ENCODE measurements at places on chromosomes 2 and 18.
A peak's percentile ranks its signal among the peaks of the same experiment; 100 is the strongest.

DNA sequence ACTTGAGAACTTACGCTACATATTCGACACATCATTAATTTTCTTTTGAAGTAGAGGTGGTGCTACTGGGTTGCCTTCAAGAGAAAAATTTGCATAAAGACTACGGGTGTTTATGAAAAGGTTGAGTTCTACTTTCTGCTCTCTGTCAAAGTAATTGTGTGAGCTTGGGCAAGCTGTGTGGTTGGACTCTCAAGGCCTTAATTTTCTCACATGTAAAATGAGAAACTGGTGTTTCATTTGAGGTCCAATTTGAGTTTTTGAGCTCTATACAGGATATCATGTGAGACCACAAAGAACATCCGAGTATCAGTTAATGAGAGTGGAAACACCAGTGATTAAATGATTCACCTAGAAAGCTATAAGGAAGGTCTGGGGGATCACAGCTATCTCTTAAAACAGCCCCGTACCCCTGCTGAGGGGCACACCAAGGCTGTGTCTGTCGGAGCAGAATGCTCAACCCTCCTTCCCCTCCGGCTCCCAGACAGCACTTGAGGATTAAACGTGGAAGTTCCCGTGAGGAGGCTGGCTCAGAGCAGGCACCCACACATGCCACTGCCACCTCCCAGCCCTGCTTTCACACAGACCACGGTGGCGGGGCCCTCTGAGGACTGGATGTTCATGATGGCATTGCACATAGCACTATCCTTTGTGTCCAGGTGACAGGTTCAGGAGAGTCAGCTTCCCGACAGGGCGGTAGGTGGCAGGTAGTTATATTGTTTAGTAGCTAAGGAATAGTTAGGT lies 191.8 kb downstream of the RNF144A start:
- no peak for DNase-seq

DNA sequence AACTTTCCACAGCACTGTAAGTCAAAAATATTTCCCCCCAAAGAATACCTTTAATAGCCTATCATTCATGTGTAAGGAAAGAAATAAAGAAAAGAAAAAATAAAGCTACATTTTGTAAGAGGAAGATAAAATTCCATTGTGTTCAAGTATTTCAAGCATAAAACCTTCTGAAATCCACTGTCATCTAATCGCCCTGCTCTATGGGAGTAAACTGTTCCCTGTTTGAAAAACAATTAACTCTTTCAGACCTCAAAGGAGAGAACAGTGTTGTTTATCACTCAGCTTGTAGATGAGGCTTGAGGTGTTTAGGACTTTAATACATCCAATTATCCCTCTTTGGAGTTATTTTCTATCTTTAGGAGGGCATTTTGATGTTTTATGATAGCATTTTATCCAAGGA lies 112.2 kb upstream of the REG3G start:
- DNase-seq: no peak

DNA sequence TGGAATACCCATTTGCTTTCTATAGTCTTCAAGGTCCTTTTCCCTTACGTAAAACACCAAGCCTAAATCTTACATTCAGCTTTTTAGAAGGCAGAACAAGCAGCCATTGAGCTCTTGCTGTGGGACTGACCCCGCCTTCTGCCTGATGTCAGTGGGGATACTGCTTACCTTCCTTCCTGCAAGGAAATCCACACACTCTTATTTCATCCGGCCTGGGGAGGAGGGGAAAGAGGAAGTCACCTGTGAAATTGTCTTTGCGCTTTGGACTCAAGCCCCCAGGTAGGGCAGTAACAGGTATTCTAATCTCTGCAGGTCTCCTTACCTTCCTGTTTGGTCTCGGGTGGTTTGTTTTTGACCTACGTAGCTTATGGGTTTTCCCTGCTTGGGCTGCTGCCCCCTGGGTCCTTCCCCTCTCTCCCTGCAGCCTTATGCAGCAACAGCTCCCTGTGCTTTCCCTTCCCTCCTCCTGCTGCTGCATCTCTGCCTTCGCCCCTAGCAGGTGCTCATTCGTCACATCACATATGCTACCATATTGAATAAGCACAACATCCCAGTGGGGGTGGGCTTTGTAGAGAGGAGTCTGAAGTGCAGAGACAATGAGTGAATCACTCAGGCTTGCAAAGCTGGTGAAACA lies 402.5 kb upstream of the TRIB2 start:
- no peak for DNase-seq

DNA sequence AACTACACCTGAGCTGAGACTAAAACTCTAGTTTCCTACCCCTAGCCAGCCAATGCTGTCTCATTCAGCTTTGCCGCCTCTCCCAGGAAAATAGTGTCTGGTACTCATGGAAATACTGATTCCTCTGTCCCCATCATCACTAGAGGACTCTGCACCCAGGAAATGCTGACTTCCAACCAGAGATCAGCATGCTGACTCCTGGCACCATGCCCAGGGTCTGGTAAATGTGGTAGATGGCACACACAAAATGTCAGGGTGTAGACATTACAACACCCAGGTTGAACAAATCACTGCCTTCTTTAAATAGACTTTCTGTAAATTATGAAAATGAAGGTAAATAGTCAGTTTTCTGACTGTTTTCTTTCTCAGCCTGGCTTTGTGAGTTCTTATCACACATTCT lies 307.3 kb upstream of the CHAC2 start:
- no peak for DNase-seq

GRCh38 chr2:9002637-9003365 lies 683 bp downstream of the MBOAT2 start:
- no peak for DNase-seq

DNA sequence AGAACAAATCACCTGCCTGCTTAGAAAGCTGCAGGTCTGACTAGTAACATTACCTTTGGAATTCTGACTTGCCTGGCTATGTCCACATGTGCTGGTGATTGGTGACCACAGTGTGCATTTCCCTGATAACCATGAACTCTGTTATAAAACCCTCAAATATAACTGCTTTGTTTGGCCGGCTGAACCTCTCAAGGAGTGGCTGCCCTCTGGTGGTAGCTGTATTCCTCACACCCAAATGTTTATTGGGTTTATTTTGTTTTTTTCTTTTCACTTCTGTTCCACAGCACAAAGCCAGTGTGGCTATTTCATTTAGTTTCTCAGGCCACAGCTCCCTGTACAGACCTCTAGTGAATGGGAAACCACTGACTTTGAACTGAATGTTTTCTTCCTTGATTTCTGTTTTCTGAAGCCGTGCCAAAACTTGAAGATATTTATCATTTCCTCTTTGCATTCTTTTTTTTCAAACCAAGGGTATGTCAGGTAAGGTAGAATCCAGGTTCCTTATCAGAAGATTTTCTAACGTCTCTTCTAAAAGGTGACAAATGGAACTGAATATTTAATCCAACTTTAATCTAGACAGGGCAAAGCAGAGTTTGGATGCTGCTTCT lies 549.0 kb upstream of the VRK2 start:
- peak; percentile 20 for DNase-seq

- DNase-seq: no peak
Observed at GRCh38 chr18:61992923-61993322, 100.1 kb upstream of the RNF152 start.

DNA sequence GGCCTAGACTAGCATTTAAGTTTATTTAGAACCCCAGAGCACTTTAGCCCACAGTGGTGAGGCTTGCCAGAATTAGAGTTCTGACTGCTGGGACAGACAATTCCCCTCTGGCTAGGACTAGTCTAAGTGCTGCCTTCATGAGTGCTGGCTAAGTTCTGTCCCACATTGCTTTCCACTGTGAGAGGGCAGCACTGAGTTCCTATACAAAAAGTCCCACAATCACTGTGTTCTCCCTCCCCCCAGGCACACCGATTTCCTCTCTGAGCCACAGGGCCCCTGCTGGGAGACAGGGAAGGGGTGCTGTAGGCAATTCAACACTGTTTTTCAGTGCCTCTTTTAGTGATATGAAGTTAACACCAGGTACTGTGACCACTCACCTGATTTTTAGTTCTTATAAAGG lies 310.9 kb downstream of the DLGAP1 start:
- DNase-seq: no peak

- DNase-seq: no peak
Observed at GRCh38 chr2:25821225-25822056, 56.8 kb downstream of the ASXL2 start.

GRCh38 chr18:63890237-63890949 lies 2.9 kb downstream of the SERPINB2 start:
- DNase-seq: no peak

- DNase-seq: peak; percentile 31
Observed at GRCh38 chr2:12005886-12006681, 259.7 kb downstream of the LPIN1 start.

DNA sequence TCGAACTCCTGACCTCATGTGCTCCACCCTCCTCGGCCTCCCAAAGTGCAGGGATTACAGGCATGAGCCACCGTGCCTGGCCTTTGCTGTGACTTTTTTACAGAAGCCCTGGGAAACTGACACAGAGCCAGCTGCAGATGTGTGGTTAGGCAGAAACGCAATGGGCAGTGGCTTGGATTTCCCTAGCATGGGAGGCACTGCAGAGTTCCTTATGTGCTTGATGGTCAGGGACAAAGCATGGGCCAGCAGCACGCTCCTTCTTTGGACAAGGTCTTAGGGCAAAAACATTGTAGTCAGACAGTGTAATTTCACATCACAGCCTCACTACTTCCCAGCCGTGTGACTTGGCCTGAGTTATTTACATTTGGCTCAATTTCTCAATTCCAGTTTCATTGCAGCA lies 153.9 kb downstream of the RNF144A start:
- DNase-seq: no peak

DNA sequence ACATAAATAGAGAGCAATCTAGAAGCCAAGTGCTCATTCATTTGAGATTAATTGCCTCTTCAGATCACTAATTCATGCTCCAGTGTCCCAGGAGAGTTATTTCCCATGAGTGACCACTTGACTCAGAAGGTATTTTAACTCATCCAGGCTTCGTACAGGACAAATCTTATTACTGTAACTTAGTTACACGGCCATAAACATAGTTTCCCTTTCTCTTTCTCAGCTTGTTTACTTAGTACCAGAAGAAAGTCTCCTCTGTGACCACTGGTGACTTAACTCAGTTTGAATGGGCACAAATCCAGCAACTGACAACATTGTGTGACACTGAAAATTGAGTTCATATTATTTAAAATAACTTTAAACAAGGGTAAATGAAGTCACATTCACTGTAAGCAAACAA lies 25.3 kb downstream of the MMADHC start:
- DNase-seq: no peak

DNA sequence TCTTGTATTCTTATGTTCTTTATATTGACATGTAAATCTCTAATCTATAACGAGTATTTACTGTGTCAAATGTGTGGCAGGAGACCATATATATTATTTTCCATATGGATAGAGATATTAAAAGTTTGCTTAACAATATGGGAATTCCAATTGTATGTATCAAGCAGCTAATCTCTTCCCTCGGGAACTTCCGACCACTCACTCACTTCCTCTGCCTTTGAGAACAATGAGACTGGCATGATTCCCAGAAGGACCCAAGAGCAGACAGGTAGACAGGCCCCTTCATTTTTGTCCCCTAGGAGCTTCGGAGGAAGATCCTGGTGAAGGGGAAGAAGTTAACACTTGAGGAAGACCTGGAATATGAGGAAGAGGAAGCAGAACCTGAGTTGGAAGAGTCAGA lies 24.1 kb downstream of the PLCD4 start:
- DNase-seq: no peak

DNA sequence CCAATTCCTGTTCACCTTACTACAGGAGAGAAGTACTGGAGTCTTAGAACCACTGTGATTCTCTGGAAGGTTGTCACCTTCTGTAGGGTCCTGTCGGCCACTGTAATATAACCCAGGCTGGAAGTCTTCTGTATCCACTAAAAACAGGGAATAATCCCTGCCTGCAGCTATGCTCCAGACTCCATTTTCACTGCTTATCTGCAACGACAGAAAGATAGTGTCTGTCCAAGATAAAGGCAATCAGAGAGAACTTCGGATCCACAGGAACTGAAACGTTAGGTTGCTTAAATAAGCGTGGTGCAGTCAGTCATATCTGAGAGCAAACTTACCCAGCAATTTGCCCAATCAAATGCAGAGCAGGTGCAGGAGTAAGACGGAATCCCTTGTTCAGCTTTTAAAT lies 34.2 kb downstream of the ALS2 start:
- DNase-seq: no peak

DNA sequence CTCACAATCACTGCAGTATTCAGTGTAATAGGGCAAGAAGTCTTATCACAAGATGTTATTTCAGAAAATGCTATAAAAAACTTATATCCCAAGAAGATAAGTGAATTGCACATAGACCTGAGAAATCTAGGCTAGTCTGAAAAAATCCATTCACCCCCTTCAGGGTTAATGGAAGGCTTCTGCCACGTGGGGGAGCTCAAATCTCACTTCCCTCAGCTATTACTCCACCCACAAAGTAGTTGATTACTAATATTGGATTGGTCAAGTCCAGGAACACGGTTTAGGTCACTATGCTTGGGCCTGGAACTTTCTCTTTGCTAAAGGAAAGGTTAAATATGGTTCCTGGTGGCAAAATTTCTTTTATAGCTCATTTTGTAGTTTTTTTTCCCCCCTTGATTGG lies 51.2 kb upstream of the ADAM23 start:
- no peak for DNase-seq

GRCh38 chr2:13819896-13820295 lies 812.6 kb upstream of the LRATD1 start:
- DNase-seq: no peak

GRCh38 chr2:38598991-38599295 lies 3.8 kb downstream of the HNRNPLL start:
- no peak for DNase-seq

DNA sequence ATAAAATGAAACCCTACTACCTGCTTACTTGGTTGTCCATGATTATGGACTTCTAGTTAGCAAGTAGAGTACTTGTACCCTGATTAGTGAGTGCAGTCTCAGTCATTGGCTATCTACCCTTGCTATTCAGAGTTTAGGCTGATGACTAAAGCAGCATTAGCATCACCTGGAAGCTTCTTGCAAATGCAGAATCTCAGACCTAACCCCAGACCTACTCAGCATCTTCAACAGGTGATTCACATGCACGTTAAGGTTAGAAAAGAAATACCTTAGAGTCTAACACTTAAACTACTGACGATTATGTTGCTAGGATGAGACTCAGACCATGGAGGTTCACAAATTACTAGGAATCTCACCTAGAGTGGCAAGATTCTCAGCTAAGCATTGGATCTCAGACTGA lies 399.9 kb upstream of the FANCL start:
- no peak for DNase-seq

Data from memory B cell (primary cell).